ENCODE measurements at places on chromosomes 5 and 9.

GRCh38 chr9:127892831-127893230 lies 6.6 kb downstream of the ST6GALNAC6 start:
- DNase-seq = no peak

GRCh38 chr5:72325566-72326305 lies 5.6 kb downstream of the PTCD2 start:
- no peak for DNase-seq

GRCh38 chr5:5539590-5539989 lies 117.1 kb downstream of the ICE1 start:
- no peak for DNase-seq

DNA sequence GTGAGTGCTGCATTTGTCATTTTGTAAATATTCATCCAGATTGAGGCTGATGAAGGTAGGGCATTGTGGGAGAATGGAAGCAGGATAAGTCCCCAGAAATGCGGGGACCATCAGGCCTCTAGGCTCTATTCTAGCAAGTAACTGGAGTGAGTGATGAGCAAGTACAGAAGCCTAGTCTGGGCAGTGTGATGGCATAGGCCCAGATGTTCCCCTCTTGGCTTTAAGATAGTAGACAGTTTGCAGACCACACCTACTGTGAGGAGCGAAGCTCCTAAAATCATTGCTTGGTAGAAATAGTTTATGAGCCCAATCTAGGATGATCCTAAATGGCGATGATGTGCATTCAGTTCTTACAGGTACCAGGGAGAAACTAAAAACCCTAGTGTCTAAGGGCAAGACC lies 24.3 kb downstream of the NDFIP1 start:
- no peak for DNase-seq

GRCh38 chr5:96207420-96207819 lies 225.6 kb downstream of the PCSK1 start:
- DNase-seq = no peak

DNA sequence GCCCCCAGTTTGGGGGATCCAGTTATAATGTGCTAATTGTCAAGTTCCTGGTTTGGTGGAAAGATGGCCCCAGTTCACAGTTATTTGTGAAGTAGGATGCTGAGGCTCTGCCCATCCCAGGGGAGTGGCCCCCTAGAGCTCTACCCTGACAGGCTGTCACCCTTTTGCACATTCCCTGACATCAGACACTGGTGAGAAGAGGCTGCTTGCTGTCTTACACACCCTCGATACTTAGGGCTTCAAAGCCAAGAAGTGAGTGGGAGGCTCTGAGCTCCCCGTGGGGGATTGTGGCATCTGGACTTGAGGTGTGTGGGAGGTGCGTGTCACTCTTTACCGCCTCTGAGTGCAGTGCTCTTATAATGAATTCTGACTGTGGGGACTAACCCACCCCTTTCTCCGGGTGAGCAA lies 168.5 kb downstream of the DOCK2 start:
- DNase-seq = no peak

GRCh38 chr9:2023532-2023931 lies 8.4 kb downstream of the SMARCA2 start:
- no peak for DNase-seq

DNA sequence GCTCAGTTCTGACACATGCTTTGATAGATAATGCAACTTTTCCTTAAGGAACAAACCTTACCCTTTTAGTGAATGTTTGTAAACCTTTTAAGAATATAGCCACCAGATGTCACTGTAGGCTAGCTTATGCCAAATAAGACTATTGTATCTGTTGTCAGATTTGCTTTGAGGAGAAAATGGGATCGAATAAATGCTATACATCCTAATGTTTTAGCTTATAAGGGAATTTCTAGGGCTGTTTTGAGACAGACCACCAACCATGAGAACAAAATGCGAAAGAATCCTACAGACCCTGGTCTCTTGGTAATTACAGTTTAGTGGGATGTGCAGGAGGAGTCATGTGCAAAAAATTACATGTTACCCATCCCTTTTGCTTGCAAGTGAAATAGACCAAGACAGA lies 127.6 kb upstream of the NMUR2 start:
- DNase-seq = no peak

DNA sequence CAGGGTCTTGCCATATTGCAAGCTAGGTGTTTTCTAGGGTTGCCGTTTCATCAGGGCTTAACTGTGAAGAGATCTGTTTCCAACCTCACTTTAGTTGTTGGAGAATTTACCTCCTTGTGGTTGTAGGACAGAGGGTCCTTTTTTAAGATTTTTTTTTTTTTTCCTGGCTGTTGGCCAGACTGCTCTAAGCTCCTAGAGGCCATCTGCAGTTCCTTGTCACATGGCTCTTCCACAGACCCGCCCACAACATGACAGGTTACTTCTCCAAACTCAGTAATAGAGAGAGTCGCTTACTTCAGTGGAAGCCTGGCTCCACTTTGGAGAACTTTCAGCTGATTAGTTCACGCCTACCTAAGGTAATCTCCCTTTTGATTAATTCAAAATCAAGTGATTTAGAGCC lies 543.7 kb downstream of the DMRTA1 start:
- DNase-seq = no peak

DNA sequence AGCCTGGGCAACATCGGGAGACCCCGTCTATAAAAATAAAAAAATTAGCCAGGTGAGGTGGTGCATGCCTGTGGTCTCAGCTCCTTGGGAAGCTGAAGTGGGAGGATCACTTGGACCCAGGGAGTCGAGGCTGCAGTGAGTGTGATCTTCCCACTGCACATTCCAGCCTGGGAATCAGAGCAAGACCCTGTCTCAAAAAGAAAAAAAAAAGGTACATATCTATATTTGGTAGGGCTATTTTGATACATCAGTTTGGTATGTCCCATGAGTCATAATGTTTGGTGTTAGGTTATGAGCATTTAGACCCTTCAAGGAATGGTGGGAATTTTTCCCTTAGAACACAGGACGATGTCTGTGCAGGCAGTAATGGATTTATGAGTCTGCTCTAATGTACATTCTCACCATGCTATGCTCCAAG lies 55.3 kb upstream of the POU4F3 start:
- DNase-seq = no peak

DNA sequence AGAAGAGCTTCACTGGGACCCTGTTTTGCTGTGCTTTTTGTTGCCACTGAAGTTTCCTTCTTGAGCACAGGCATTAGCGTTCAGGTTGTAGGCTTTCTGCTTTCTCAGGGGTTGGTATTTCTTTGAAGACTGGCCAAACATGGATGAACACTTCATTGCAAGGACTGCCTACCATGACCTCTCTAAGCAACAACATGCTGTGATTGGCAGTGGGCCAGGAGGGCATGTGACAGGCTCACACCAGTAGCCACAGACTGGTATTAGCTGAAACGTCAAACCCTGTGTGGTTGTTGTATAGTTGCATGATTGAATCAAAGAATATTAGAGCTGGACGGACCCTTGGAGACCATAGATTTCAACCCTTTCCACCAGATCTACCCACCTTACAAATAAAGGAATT lies 20.0 kb upstream of the MLANA start:
- no peak for DNase-seq

GRCh38 chr9:115133649-115134048 lies 15.7 kb upstream of the TNC start:
- DNase-seq = no peak

GRCh38 chr5:66892716-66893115 lies 296.5 kb downstream of the MAST4 start:
- DNase-seq = peak; percentile 86

- no peak for DNase-seq
These were observed 3.8 kb upstream of the SHC3 start for GRCh38 chr9:89182369-89182768.

GRCh38 chr9:121196389-121196788 lies 5.3 kb downstream of the RAB14 start:
- DNase-seq = no peak

- no peak for DNase-seq
These were observed 61.3 kb upstream of the SMC5 start for GRCh38 chr9:70197216-70198044.

- DNase-seq = no peak
These were observed 148.2 kb upstream of the SLC12A2 start for GRCh38 chr5:127935398-127935797.

DNA sequence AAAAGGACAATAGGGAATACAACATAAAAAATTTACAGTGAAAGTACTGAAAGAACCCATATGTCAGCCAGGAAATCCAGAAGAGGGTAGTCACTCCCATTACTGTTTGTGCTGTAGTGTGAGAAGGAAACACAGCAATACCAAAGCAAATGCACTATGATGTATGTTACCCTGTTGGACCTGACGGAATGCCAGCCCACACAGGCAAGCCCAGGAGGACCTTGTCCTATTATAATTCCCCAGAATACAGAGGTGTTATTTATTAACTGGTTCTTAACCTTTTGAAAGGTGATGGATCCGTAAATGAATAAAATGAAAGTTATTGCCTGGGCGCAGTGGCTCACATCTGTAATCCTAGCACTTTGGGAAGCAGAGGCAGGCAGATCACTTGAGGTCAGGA lies 79.0 kb downstream of the GDA start:
- DNase-seq = no peak

DNA sequence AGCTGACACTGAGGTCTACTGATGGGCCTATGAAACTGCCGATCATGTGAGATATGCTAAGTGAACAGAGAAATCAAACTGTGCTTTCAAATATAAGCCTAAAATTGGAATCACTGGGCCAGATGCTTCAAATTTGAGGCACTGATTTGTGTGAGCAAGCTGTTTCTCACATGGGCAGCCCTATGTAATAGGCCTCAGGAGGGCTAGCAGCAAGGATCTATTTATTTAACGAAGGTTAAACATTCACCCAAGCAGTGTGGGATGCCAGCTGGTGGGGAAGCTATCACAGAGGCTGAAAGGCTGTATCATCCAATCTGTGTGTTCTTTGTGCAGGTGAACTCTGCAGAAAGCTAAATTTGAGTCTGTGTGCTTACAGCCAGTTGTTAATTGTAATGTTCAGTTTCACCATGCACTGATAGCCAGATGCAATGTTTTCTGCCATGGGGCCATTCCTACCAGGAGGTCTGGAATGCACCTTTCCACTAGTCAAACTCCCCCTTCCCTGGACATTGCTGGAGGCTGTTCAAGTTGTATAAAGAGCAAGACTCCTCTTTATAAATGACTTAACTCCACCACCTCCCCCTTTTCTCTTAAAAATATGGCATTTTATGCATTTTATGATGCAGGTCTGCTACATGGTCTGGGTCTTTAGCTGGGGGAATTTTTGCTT lies 228.9 kb downstream of the SH3GL2 start:
- DNase-seq = no peak

GRCh38 chr5:77774981-77775789 lies 954 bp downstream of the TBCA start:
- no peak for DNase-seq

DNA sequence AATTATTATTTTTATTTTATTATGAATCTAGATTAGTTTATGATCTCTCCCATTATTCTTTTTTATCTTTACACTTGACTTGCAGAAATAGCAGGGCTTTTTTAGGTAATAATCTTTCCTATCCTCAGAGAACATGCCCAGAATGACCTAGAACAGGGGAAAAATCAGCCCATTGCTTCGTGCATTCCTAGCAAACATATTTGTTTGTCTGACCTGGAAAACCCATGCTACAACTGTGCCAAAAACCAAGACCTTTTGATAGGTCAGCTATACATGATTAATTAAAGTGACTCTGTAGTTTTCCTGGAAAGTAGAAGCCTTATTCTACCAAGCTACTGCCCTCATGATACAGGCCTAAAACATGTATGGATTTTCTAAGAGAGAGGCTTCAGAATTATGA lies 24.1 kb upstream of the CCDC112 start:
- DNase-seq = no peak

GRCh38 chr9:86613943-86614342 lies 259.7 kb upstream of the TUT7 start:
- DNase-seq = no peak

DNA sequence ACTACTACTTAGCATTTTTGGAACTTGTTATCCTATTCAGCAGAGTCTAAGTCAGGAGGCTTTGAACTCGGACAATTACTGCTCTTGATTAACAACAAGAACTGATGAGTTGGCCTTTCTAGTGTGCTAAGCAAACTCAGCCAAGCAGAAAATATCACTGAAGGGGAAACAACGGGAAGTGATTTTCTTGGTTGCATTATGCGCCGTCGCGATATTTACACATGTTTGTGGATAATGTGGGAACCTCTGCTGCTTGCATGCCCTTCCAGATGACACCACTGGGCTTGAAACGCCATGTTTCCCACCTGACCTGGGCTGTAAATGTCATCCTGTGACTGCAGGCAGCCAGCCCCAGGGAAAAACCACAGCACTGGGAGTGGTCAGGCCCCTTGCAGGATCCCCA lies 205.5 kb downstream of the PAX5 start:
- DNase-seq = no peak

GRCh38 chr5:2272755-2273154 lies 390.0 kb upstream of the IRX4 start:
- no peak for DNase-seq

- no peak for DNase-seq
These were observed 95.6 kb downstream of the HSPA4 start for GRCh38 chr5:133147411-133147810.

- no peak for DNase-seq
These were observed 511.3 kb upstream of the ADAMTS16 start for GRCh38 chr5:4628645-4629385.

GRCh38 chr9:78236551-78236910 lies 656 bp downstream of the CEP78 start:
- peak; percentile 33 for DNase-seq
